Heart left ventricle (tissue), 16 donors: ENCODE measurements at places on chromosomes 16 and 17.
A peak's percentile ranks its signal among the peaks of the same experiment; 100 is the strongest.

DNA sequence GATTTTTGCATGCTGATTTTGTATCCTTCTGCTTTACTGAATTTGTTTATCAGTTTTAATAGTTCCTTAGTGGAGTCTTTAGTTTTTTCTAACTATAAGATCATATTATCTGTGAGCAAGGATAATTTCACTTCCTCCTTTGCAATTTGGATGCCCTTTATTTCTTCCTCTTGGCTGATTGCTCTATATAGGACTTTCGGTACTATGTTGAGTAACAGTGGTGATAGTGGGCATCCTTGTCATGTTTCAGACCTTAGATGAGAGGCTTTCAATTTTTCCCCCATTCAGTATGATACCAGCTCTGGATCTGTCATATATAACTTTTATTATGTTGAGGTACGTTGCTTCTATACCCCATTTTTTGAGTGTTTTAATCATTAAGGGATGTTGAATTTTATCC is 224.5 kb upstream of the CNTNAP4 start:
- no peak for DNase-seq

DNA sequence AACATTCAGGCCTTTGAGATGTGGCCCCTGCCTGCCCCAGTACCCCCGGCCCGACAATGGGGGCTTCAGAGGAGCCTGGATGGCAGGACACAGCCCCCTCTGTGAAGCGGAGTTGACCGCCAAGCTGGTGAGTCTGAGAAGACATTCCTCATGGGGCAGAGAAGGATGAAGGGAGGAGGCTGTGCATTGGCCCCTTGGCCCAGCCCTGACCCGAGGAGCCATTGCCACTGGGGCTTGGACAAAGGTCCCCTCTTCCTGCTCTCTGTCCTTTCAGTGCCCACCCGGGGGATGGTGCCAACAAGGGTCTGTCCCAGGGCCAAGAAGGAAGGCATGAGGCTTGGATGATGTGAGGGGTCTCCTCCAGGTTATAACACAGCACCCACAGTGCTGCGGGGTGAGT is 30.9 kb upstream of the PHB1 start:
- DNase-seq = peak; percentile 9

DNA sequence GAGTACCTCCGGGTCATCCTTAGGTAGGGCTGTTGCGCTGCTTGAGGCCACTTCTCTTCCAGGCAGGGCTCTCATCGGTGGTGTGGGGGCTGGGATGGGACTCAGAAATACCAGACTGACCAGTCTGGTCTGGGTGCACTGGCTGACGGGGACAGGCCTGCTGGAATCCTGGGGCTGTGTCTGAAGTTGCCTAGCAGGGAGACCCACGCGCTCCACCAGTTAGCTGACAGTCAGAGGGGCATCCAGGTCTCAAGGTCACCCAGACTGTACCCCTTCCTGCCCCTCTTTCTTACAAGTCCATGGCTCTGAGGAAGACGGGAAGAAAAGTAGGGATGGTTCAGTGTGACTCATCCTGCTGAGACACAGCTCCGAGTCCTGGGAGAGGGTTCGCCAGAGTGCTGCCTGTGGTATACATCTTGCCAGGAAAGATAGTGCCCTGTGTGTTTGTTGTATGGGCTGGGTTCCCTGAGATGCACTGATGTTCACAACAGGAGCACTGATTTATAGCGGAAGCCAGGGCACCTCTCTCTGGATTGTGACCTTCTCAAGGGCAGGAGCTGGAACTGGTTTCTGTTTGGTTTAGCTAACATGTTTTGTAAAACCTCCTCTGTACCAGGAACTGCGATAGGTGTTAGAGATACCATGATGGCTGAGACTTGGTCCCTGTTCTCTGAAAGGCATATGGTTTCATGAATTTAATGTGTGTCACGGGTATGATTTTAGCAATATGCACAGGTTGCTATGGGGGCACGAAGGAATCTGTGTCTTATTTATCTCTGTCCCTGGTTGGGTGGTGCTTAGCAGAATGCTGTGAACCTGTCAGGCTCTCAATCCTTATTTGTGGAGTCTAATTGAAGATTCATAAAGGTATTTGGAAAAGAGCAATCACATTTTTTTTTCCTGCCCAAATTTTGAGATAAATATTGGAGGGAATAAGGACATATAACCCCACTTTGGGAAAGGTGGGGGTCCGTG is 97.5 kb downstream of the OR1D5 start:
- DNase-seq = no peak

DNA sequence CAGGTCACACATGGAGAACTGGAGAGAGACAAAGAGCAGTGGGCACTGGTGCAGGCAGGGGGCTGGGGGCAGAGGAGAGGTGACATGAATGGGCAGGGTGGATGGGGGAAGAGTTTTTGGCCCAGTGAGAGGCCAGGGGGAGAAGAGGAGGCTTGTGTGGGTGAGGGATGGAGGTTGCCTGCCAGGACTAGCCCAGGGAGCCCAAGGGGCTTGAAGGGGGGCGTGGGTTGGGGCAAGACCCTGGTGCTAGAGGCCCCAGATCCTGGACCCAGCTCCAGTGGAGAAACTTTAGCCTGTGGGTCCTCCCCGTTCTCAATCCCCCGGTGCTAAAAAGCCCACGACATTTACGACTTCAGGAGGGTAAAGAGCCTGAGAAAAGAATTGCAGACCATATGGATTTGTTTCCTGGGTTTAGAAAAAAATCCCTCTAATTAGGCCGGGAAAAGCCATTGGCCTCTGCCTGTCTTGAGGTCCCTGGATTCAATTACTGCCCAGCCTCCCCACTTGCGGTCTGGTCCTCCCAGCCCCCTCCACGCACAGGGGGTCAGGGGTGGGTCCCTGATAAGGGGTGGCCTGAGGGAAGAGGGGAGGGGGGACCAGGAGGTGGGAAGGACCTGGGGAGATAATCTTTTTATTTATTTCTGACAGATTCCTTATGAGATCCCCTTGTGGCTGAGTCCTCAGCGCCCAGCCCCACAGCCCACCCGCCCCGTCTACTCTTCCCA is 33.0 kb downstream of the NGFR start:
- DNase-seq = no peak

DNA sequence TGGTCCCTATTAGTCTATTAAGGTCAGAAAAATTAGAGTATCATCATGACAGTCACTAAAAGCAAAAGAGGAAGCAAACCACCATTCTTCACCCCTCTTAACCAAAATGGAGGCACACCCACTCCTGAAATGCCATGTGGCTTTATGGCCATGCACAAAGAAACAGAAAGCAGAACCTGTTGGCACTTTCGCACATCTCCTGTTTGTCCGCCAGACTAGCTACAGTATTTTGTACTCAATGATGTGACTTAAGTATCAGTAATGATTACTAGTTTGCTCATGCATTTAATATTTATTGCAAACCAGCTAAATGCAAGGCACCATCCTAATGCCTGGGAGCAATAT is 70.2 kb upstream of the GNAO1 start:
- DNase-seq = no peak

- DNase-seq = no peak
These were observed 14.6 kb downstream of the FANCA start for GRCh38 chr16:89801800-89802199.
